ENCODE measurements at places on chromosomes 13 and 19. TPM values are rescaled to one million over a fixed set of nuclear protein-coding genes. Genes with fewer than 3 reads are reported as not detected.

SYCN gene
- not detected for total RNA-seq

CADM4 gene
- 0.68 TPM for total RNA-seq

ATXN8OS gene
- not detected for total RNA-seq

RPS5 gene
- total RNA-seq: 2,343 TPM

LMTK3 gene
- under 0.01 TPM for total RNA-seq

OR7C1 gene
- total RNA-seq: not detected

PRODH2 gene
- not detected for total RNA-seq

ZNF682 gene
- total RNA-seq: 2.1 TPM

MAG gene
- not detected for total RNA-seq

PEG3 gene
- 4.4 TPM for total RNA-seq

ZIC5 gene
- total RNA-seq: not detected

EDNRB gene
- total RNA-seq: 9.4 TPM

FAM216B gene
- not detected for total RNA-seq

SPTBN4 gene
- total RNA-seq: 2.4 TPM

LSR gene
- 0.37 TPM for total RNA-seq

CPAMD8 gene
- total RNA-seq: 0.26 TPM

C19orf44 gene
- total RNA-seq: 1.8 TPM

MEF2B gene
- not detected for total RNA-seq

NFIC gene
- total RNA-seq: 69.8 TPM

SIAH3 gene
- total RNA-seq: not detected

ITGBL1 gene
- 634 TPM for total RNA-seq

NXNL1 gene
- total RNA-seq: not detected

CD37 gene
- not detected for total RNA-seq

KLK12 gene
- total RNA-seq: not detected

MBD3L3 gene
- not detected for total RNA-seq

NTF4 gene
- not detected for total RNA-seq

KASH5 gene
- total RNA-seq: not detected

PSG1 gene
- total RNA-seq: not detected

OVOL3 gene
- total RNA-seq: not detected

BEST2 gene
- total RNA-seq: not detected

VWA8 gene
- total RNA-seq: 20.9 TPM

MIA gene
- total RNA-seq: not detected

CDX2 gene
- not detected for total RNA-seq

CKM gene
- total RNA-seq: not detected

LINGO3 gene
- not detected for total RNA-seq

VSIG10L gene
- 0.25 TPM for total RNA-seq
